ENCODE measurements at places on chromosomes 16 and 17. TPM values are rescaled to one million over a fixed set of nuclear protein-coding genes. Genes with fewer than 3 reads are reported as not detected.

GSE1 gene
- 56.4 TPM for total RNA-seq

ACLY gene
- 33.6 TPM for total RNA-seq

BRIP1 gene
- total RNA-seq, result 0.11 TPM

NPIPB4 gene
- 49.6 TPM for total RNA-seq

C16orf95 gene
- total RNA-seq, result 3.2 TPM

LPO gene
- not detected for total RNA-seq

TBC1D3H gene
- total RNA-seq, result not detected

HOXB9 gene
- not detected for total RNA-seq

ARHGAP44 gene
- 8.3 TPM for total RNA-seq

CA5A gene
- total RNA-seq, result not detected

ZP2 gene
- not detected for total RNA-seq

B4GALNT2 gene
- total RNA-seq, result 0.03 TPM

KRT12 gene
- total RNA-seq, result not detected

CCDC78 gene
- total RNA-seq, result 0.16 TPM

LRRC59 gene
- total RNA-seq, result 32.9 TPM

TBC1D3B gene
- total RNA-seq, result 3.3 TPM

GFAP gene
- 7.0 TPM for total RNA-seq

CDH1 gene
- 0.13 TPM for total RNA-seq

SLC12A3 gene
- total RNA-seq, result not detected

KRT222 gene
- not detected for total RNA-seq

AHSP gene
- total RNA-seq, result 1.7 TPM

IGFBP4 gene
- total RNA-seq, result 164 TPM

TNP2 gene
- total RNA-seq, result not detected

DRC3 gene
- total RNA-seq, result 1.9 TPM

RGS9 gene
- total RNA-seq, result 0.38 TPM

TBC1D3L gene
- 6.6 TPM for total RNA-seq

CHST6 gene
- total RNA-seq, result 4.5 TPM

DRG2 gene
- total RNA-seq, result 17.8 TPM

PTGES3L gene
- total RNA-seq, result 51.2 TPM

CHST4 gene
- not detected for total RNA-seq

PITPNM3 gene
- 0.57 TPM for total RNA-seq

NPIPA1 gene
- 67.7 TPM for total RNA-seq

TPSG1 gene
- not detected for total RNA-seq

MYH3 gene
- 1.5 TPM for total RNA-seq

TSPOAP1 gene
- total RNA-seq, result 10.7 TPM

GGA2 gene
- 38.1 TPM for total RNA-seq

CTRB1 gene
- total RNA-seq, result not detected

KRT15 gene
- total RNA-seq, result not detected
